Left lung (tissue), 14 donors: ENCODE measurements at places on chromosomes 16 and 17.

DNA sequence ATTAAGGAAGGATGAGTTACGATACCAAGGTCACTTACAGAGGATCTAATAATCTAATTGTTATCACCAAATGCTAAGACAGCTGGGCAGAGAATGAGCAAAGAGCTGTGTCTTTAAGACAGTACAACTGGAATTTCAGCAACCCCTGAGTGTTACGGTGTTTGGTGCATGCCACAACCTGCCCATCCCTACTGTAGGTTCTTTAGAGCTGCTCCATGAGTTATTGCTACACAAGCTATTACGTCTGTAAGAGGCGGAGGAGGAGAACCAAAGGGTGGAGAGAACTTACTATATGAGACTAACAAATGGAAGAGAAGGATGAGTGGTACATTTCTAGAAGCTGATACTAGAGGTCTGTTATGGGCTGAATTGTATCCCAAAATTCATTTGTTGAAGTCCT is 14.2 kb upstream of the C17orf78 start:
- no peaks in the 10 kb centered on the region for H3K36me3 ChIP-seq
- H3K4me1 ChIP-seq = no peaks in the 10 kb centered on the region
- no peak overlapping the region for H3K4me3 ChIP-seq
- H3K27me3 ChIP-seq = no peaks in the 10 kb centered on the region
- no peak overlapping the region for H3K27ac ChIP-seq

GRCh38 chr17:15341385-15341849 is at the start of gene TEKT3:
TSS of gene TEKT3 (minus strand) at chr17:15341597. CDS start at chr17:15331585, 10,012 bp downstream.
- no peaks in the 10 kb centered on the region for H3K4me1 ChIP-seq
- no peak within 1 kb of the TSS for H3K27ac ChIP-seq
- peak; percentile 91 for DNase-seq
- H3K27me3 ChIP-seq = peaks cover 16% of the 10 kb centered on the region
- no peaks in the 10 kb centered on the region for H3K36me3 ChIP-seq

DNA sequence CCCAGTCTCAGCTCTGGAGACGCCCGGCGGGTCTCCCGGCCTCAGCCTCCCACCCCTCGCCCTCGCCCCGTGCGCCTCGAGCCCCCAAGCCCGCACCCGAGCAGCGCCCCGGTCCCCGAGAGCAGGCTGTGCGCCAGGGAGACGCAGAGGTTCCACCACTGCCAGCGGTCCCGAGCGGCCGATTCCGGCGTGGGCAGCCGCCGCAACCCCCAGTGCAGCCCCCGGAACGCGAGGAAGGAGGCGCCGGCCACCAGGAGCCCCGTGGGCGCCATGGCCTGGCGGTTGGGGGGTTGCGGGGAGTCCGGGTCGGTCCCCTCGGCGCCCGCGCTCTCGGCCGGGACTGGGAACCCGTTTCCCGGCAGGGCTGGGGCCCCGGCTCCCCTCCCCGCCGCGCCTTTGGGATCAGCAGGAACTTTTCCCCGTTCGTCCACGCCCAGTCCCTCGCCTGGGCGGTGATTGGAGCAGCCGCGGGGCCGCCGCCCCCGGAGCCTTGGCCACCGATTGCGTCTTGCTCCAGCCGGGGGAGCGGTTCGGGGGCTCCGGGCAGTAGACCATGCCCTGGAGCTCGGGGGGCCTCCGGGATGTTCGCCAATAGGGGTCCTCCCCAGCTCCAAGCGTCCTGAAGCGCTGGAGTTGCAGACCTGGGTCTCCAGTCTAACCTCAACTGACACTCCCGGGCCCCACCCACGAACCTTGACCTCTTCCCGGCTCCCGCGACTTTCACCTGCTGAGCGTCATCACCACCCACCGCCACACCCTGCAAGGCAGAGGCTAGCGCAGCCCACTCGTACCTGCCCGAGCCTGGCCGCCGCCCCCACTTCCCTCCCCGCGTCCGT is at the start of gene TLCD2:
TLCD2 (minus strand) TSS at position 407 of the 836 bp plus-strand sequence; CDS start at position 272, 135 bp downstream.
- peaks cover 45% of the 10 kb centered on the region for H3K36me3 ChIP-seq
- peak within 1 kb of the TSS; percentile 68 for H3K27ac ChIP-seq
- H3K4me3 ChIP-seq = peak within 1 kb of the TSS; percentile 64
- peak; percentile 92 for DNase-seq
- peaks cover 16% of the 10 kb centered on the region for H3K27me3 ChIP-seq

- no peaks in the 10 kb centered on the region for H3K36me3 ChIP-seq
- H3K4me1 ChIP-seq = peaks cover 3% of the 10 kb centered on the region
- H3K27ac ChIP-seq = no peak overlapping the region
- peak; percentile 69 for DNase-seq
- peaks cover 73% of the 10 kb centered on the region for H3K27me3 ChIP-seq
These were observed 27.2 kb upstream of the SKAP1 start for GRCh38 chr17:48457080-48457836.

GRCh38 chr16:55035029-55035428 is 104.4 kb downstream of the IRX5 start:
- H3K36me3 ChIP-seq = no peaks in the 10 kb centered on the region
- peaks cover 9% of the 10 kb centered on the region for H3K27me3 ChIP-seq
- H3K4me1 ChIP-seq = no peaks in the 10 kb centered on the region

DNA sequence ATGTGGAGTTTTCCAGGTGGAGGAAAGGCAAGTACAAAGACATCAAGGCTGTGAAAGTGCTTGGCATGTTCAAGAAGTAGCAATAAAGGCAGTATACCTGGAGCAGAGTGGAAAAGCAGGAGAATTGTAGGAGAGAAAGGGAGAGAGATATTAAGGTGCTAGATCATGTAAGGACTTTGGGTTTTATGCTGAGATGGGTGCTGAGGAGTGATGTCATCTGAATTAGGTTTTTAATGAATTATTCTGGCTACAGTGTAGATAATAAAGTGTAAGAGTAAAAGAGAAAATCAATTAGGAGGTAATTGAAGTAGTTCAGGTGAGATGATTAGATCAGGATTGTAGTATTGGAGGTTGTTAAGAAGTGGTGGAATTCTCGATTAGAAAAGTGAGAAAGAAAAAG is 34.0 kb downstream of the NFAT5 start:
- no peak overlapping the region for H3K27ac ChIP-seq
- H3K36me3 ChIP-seq = no peaks in the 10 kb centered on the region
- H3K4me1 ChIP-seq = no peaks in the 10 kb centered on the region
- no peak for DNase-seq
- no peak overlapping the region for H3K4me3 ChIP-seq
- H3K27me3 ChIP-seq = no peaks in the 10 kb centered on the region

- H3K27ac ChIP-seq = no peak overlapping the region
- no peaks in the 10 kb centered on the region for H3K27me3 ChIP-seq
- no peak for DNase-seq
- no peak overlapping the region for H3K4me3 ChIP-seq
- H3K36me3 ChIP-seq = no peaks in the 10 kb centered on the region
These were observed 162.5 kb downstream of the TRIM37 start for GRCh38 chr17:58944166-58944565.

GRCh38 chr16:86964796-86965241 is 352.4 kb downstream of the C16orf95 start:
- H3K4me1 ChIP-seq = no peaks in the 10 kb centered on the region
- H3K27ac ChIP-seq = no peak overlapping the region
- no peak for DNase-seq
- no peaks in the 10 kb centered on the region for H3K36me3 ChIP-seq
- H3K4me3 ChIP-seq = no peak overlapping the region

DNA sequence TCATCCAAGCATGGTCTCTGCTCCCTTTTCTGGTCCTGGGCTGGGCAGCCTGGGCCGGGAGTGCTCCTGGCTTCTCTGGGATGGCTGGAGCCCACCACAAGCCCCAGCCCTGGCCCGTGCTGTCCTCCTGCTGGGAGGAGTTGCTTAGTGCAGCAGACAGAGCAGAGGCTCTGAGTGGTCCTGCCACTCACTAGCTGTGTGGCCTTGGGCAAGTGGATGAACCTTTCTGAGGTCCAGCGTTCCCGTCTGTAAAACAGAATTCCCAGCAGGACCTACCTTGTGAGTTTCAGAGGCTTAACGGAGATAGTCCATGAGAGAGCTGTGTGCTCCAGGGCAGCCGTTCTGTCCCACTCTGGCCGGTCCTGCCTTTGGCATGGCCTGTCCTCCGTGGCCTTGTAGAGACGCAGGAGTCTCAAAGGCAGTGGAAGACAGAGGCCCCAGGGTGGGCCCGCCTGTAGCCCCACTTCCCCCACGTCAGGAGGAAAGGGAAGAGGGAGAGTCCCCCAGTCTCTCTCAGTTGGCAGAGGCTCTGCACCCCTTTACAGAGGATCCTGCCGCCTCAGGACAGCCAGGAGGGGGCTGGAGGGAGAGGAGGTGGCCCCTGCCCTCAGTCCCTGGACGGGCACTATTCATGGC is 7.8 kb downstream of the MYO15B start:
- H3K27ac ChIP-seq = no peak overlapping the region

DNA sequence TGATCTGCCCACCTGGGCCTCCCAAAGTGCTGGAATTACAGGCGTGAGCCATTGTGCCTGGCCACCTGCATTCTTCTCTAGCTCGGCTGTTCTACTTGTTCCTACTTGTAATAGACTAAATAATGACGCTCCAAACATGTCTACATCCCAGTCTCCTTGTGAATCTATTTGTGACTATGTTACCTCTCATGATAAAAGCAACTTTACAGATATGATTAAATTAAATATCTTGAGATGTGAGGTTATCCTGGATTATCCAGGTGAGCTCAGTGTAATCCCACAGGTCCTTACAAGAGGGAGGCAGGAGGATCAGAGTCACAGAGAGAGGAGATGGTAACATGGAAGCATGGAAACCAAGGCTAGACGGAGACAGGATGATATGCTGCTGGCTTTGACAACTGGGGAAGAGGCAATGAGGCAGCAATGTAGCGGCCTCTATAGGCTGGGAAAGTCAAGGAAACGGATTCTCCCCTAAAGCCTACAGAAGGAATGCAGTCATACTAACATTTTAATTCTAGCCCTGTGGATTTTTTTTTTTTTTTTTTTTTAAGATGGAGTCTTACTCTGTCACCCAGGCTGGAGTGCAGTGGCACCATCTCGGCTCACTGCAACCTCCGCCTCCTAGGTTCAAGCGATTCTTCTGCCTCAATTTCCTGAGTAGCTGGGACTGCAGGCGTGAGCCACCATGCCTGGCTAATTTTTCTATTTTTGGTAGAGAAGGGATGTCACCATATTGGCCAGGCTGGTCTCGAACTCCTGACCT is 5.0 kb upstream of the LASP1 start:
- no peaks in the 10 kb centered on the region for H3K27me3 ChIP-seq
- H3K36me3 ChIP-seq = no peaks in the 10 kb centered on the region
- H3K27ac ChIP-seq = no peak overlapping the region
- no peak for DNase-seq

GRCh38 chr17:9380361-9380760 is 195.3 kb downstream of the STX8 start:
- peaks cover 9% of the 10 kb centered on the region for H3K36me3 ChIP-seq
- no peak overlapping the region for H3K27ac ChIP-seq
- no peak for DNase-seq
- H3K27me3 ChIP-seq = no peaks in the 10 kb centered on the region
- H3K4me3 ChIP-seq = no peak overlapping the region

DNA sequence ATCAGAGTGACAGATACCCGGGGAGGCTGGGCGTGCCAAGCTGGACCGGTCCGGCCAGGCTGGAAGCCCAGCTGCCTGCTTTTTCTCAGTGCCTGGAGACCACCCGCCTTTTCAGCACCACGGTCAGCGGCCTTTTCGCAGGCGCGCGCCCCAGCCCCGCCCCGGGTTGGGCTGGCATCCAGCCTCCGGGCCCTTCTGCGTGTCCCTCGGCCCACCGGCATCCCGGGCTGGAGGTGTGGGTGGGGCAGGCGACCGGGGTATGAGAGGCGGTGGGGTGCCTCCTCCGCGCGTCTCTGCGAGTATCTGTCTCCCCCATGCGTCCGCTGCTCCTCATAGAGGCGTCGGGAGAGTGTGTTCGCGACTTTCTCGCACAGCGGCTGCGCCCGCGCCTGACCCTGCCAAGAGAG is 102.5 kb downstream of the MRM1 start:
- DNase-seq = no peak
- H3K27ac ChIP-seq = no peak overlapping the region
- H3K4me3 ChIP-seq = no peak overlapping the region
- H3K36me3 ChIP-seq = no peaks in the 10 kb centered on the region

GRCh38 chr17:19296786-19297778 is 59.9 kb downstream of the EPN2 start:
- no peak overlapping the region for H3K4me3 ChIP-seq
- peaks cover 35% of the 10 kb centered on the region for H3K4me1 ChIP-seq
- no peak overlapping the region for H3K27ac ChIP-seq
- no peaks in the 10 kb centered on the region for H3K36me3 ChIP-seq
- H3K27me3 ChIP-seq = no peaks in the 10 kb centered on the region
- no peak for DNase-seq

DNA sequence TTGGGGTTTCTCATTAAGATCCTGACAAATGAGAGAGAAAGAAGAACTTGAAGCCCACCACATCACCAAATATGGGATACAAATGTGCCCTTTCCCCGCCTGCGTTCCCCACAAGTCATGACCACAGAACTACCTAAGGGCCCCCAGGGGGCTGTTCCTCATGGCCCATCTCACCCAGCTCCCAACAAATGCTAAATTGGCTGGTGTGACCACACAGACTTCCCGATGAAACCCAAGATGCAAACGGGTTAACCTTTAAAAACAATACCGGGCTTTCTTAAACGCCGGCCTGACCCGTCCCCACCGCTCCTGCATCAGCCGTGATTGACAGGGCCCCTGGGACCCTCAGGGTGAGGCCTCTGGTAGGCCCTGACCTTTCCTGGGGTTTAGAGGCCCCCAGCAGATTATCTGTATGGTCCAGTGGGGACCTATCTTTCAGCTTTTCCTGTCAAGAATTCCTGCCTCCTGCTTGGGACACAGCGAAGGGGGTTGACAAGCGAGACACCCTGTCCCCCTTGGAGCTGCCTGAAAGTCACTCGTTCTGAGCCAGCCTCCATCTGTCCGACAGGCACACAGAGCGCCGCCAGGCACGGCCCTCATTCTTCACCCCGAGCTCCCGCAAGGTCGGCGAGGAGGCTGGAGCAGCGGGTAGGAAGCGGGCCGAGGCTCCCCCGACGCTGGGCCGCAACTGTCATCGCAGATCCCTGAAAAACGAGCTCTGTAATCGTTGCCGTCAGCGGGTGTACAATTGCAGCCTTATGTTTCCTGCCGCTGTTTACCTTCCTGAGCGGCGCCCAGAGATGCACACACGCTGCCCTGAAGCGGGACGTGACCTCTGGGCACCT is 300.1 kb downstream of the FOXL1 start:
- H3K36me3 ChIP-seq = no peaks in the 10 kb centered on the region
- H3K27me3 ChIP-seq = peaks cover 10% of the 10 kb centered on the region
- DNase-seq = no peak
- no peak overlapping the region for H3K27ac ChIP-seq

DNA sequence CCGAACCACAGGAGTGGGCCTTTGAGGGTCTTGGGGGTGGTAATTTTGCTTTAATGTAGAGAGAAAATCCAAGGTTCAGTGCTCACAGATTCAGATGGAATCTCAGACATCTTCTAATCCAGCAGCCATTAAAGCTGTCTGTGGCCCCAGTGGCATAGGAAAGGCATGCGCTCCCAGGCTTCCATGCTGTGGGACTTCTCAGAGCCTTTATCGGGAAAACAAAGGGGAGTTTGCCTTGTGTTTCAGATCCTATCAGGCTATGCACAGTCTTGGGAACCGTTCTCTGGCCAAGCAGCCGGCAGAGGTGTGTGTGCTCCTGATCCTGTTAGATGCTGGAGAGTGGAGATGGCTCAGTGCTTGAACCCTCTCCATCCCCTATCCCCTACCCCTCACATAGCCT is 7.8 kb downstream of the ADGRG1 start:
- no peak overlapping the region for H3K4me3 ChIP-seq
- H3K27me3 ChIP-seq = no peaks in the 10 kb centered on the region
- peaks cover 65% of the 10 kb centered on the region for H3K4me1 ChIP-seq
- no peaks in the 10 kb centered on the region for H3K36me3 ChIP-seq
- H3K27ac ChIP-seq = no peak overlapping the region
